ENCODE measurements at places on chromosomes 16 and 17.

DNA sequence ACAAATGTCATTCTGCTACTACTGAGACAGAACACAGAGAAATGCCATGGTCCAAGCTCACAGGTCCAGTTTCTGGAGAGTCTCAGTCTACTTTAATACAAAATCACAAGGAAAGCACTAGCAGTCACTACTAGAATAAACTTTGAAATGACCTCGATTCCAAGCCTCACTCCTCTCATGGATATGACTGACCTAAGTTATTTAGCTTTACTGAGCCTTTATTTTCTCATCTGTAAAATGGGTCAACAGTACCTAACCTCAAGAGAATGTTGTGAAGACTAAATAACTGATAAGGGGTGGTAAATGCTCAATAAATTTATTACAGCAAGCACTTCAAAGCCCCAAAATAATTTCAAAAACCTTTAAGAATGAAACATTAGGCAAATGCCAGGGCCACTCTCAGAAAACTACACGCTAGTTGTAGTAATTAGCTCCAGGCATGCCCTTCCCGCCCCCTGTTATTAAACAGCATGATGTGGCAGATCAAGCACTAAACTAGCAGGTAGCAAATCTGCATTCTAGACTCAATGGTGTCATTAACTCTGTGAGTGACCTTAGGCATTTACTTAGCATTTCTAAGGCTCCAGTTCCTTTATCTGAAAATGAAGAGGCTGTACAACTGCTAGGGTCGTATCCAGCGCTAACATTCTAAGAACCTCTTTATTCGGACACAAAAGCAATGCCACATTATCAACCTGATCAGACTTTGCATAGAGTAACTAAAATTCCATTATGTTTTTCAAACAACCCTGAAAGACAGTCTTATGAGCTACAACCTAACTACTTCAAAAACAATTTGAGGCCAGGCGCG is 8.4 kb downstream of the GSPT1 start:
- no peak for DNase-seq

DNA sequence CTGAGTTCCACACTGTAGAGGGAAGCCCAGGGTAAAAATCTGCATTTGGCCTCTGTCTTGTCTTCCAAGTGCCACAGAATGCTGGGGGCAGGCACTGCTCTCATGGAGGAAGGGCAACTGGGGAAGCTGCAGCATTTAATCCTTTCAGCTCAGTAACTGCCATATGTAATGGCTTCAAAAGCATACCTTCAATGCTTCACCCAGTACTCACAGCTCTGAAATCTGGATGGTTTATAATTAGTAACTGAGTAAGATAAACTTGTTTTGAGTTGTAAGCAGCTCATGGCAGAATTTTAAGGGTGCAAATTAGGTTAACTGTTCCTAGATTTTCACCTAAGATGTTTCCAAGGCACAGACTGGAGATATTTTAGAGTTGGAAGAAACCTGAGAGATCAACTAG is 24.5 kb downstream of the PMP22 start:
- DNase-seq = no peak

DNA sequence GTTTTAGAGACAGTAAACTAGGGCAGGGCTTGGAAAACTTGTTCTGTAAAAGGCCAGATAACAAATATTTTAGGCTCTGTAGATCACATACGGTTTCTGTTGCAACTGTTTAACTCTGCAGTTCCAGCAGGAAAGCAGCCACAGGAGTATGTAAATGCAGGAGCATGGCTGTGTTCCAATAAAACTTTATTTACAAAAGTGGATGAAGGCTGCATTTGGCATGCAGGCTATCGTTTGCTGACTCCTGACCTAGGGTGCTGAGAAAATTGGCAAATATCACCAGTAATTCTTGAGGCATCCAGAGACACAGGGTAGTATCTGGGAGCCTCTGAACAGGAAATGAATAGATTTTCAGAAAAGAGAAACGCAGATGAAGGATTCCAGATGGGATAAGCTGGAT is 274.0 kb downstream of the MAF start:
- DNase-seq = no peak

DNA sequence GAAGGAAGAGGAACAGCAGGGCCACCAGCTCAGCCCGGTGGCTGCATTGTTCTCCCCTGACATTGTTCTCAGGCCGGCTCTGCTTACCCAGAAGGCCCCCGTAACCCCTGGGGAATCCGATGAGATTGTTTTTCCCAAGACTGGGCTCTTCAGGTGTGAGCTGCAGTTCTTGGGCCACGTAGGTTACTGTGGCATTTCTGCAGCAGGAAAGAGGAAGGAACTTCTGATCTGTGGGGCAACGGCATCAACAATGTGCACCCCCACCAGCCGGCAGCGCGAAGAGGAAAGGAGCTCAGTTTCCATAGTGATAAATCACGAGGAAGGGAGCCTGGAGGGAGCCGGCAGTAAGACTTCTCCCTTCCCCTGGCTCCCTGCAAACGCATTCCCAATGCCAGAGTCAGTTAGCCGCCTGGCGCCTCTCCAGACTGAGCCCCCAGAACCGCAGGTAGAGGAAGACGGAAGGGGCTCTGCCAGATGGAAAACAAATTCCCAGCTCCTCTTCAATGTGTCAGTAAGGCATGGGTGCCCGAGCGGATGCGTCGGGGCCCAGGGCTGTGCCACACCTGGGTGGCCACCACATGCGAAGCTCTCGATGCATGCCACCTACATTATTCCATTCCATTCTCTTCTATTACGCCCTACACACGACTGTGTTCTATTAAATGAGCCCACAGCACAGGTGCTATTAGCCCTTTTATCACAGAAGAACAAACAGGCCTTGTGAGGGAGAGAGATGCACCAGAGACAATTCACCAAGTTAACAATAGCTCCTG is 21.5 kb upstream of the PECAM1 start:
- DNase-seq = no peak

GRCh38 chr17:50621574-50622031 is 13.1 kb upstream of the ABCC3 start:
- DNase-seq = no peak

GRCh38 chr16:61890386-61890785 is 145.9 kb downstream of the CDH8 start:
- DNase-seq = no peak

DNA sequence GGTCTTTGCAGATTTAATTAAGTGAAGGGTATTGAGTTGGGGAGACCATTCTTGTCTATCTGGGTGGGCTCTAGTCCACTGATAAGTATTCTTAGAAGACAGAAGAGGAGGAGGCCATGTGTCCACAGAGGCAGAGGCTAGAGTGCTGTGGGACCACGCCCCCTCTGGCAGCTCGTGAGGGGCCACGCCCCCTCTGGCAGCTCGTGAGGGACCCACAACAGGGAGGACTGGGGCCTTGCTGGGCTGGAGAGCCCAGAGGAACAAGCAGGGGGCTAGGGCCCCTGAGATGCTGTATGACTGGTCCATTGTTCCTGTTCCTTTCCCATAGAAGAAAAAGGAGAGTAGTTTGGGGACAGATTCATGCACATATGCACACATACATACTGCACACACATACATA is 106.8 kb downstream of the METRNL start:
- no peak for DNase-seq

GRCh38 chr16:67770346-67770991 is 35.9 kb downstream of the RANBP10 start:
- no peak for DNase-seq

DNA sequence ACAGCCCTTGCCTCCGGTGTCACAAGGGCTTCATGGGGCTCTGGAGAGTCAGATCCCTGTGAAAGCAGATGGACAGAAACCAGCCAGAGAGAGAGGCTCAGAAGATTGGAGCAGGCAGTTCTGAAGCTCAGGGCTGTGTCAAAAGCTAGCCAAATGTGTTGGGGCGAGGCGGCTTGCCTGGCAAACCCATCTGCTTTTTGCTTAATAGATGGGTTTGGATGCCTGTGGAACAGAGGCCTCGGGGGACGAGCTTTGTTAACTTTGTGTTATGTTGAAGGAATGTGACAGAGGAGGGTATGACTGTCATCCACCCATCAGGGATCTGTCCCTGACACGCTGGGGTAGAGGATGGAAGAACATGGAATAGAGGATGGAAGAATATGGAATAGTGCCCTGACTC is 21.0 kb upstream of the SLC12A3 start:
- no peak for DNase-seq

DNA sequence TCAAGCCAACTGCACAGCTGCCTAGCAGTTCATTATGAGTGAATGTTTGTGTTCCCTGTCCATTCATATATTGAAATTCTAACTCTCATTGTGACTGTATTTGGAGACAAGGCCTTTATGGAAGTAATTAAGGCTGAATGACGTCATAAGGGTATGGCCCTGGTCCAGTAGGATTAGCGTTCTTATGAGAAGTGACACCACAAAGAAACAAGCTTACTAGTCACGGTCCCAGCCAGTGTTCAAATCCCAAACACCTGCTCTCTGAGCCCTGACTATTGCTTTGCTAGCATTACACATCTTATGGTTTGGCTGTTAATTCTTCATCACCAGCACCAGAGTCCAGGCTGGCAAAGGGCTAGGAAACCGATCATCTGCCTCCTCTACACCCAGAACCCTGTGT is 2.2 kb downstream of the ZNF668 start:
- DNase-seq = no peak

DNA sequence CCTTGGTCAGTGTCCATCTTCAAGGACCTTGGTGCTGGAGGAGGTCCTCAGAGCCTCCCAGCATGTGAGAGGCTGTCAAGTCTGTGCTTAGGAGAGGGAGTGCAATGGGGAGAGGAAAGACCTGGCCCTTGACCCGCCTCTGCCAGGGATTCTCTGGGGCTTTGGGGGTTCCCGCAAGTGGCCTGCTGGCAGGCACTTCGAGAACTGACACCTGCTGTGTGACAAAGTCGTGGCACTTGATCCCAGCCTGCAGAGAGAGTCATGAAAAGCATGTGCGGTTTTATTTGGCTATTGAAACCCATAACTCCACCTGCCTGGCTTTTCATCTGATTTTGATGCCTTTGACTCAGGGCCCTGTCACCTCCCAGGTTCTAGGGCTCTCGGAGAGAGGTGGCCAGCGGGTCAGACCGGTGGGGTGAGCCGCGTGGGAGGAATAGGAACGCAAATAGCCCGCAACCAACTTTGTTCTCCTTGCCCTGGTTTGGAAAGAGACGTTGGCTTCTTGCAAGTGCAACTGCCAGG is 42.8 kb upstream of the GSE1 start:
- DNase-seq = no peak

- DNase-seq = no peak
Measured at GRCh38 chr17:76808326-76808725, 59.9 kb upstream of the MGAT5B start.

DNA sequence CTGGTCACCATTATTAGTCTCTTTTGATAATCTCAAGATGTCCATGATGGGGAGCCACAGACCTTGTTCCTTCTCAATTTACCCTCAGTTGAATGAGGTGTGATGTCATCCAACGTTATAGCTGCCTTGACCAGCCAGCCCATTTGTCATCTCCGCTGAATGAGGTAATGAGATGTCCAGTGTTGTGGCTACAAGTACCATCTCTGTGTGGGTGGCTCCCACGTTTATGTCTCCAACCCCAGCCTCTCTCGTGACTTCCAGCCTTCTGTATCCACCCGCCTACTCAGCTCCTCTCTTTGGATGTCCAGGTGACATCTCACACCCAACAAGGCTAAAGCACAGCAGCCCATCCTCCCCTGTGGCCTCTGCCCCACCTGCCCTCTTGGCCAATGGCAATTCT is 18.2 kb downstream of the DNAH17 start:
- no peak for DNase-seq

DNA sequence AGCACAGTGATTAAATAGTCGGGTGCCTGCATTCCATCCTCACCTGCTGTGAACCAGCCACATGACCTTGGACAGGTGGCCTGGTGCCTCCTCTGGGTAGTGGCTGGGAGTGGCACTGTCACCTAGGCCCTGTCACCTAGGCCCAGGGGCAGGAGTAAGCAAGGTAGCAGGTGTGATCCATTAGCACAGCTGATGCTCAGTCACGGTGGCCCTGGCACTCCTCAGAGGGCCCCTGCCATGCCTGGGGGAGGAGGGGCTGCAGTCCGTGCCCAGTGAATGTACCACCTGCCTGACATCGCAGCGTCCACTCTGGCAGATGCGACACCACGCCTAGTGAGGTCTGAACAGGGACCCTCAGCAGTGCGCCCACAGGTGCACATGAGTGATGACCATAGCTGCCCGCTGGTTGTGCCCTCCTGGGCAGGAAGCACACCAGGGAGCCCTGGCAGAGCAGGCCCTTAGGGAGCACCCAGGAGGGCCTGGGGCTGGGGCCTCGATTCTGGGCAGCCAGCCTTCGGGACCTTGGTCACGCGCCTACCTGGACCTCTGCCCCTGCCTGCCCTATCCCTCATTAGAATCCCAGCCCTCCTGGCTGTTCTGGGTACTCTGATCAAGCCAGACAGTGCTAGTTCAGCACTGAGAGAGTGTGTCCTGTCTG is 33.1 kb upstream of the CRISPLD2 start:
- no peak for DNase-seq
